ENCODE measurements at places on chromosomes 7 and 10.
A peak's percentile ranks its signal among the peaks of the same experiment; 100 is the strongest.

- no peak for DNase-seq
Measured at GRCh38 chr7:51430480-51431086, 114.0 kb upstream of the COBL start.

DNA sequence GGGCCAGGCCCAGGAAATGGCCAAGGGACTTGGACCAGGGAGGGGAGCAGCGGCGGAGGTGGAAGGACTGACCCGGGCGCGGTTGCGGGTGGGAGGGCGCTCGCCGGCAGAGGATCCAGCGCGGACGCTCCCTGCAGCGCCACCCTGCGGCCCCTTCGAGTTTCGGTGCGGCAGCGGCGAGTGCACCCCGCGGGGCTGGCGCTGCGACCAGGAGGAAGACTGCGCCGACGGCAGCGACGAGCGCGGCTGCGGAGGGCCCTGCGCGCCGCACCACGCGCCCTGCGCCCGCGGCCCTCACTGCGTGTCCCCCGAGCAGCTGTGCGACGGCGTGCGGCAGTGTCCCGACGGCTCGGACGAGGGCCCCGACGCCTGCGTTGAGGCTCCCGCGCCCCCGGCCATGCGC lies 16.8 kb upstream of the ZNF467 start:
- DNase-seq = no peak

DNA sequence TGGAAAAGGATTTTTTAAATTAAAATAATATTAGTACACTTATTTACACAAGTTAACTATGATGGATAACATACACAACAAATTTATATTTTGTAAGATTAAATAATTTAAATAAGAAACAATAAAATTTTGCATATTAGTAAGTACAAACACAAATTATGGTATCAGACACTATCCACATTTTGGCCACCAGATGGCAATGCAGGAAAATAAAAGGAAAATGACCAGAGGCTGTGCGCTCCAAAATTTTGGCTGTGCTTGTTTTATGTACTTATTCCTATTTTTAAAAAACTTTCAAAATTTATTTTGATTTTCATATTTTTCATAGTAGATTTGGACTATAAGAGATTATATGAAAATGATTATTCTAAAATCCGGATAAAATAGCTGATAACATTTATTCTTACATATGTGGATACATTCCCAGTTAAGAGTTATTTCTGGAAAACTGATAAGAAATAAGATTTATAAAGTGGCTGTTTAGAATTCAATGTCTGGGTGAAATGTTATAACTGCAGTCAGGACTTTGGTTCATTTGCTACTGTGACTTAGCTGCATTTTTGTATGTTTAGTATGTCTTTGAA lies 274.7 kb upstream of the HGF start:
- no peak for DNase-seq

GRCh38 chr7:106071999-106072714 lies 40.0 kb downstream of the SYPL1 start:
- DNase-seq = peak; percentile 60

DNA sequence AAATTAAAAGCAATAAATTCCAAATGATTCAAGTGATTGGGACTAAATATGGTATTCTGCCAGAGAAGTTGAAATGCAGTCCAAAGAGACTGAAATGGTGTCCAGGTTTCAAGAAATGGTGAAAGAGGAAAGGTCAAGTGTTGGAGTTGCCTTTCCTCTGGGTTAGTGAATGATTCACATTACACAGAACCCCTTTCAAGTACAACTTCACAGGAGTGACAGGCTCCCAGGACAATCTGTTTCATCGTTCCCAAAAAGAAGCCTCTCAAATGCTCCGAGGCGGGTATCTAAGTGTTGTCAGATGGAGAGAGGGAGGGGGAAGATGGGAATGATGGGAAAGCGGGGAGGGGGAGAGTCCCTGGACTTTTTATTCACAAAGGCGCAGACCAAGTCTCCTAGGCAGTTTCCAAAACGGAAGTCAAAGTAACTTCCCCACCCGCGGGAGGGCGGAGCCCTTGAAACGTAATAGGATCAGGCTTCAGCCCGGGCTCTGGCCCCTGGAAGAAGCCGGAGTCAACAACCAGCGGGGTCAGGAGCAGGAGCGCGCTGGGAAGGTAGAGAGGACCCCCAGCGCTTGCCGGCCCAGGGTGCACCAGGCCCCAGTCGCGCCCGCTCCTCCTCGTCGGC lies 754 bp downstream of the SLC25A13 start:
- peak; percentile 69 for DNase-seq

GRCh38 chr10:78565841-78566240 lies 502.9 kb upstream of the ZMIZ1 start:
- DNase-seq = no peak

Data from GDM1 (cell line).